T follicular helper cell (primary cell): ENCODE measurements at places on chromosomes 12 and 14.

DNA sequence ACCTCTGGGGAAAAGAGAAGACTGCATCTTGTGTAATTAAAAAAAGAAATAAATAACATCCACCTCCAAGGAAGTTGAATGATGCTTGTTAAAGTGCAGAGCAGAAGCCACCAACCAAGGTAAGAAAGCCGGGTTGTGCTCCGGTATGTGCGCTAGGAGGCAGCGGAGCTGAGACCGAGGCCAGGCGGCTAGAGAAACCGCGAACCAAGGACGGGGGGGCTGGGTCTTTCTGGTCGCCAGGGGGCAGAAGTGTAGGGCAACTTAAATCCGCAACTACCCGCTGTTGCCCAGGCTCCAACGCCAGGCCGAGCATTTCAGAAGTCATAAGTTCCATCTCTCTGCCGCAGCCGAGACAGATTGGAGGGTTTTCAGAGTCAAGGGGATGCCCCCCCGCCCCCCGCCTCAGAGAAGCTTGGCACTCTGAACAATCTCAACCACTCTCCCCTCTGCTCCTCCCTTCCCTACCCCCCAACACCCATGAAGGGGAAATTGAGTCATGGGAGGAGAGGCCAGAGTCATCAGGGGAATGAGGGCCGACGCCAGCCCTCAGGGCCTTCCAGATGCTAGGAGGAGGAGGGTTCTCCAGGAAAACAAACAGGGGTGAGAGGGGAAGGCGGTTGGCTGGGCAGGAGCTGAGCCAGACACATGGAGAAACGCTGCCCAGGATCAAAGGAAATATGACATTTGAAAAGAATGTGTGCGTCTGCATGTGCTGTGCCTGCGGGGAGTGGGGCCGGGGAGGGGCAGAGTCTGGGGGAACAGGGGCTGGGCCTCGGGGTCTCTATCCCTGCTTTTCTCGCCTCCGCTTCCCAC is 2.2 kb upstream of the NFATC4 start:
- DNase-seq, result no peak

- no peak for DNase-seq
Observed at GRCh38 chr12:21346542-21347205, 12.0 kb upstream of the SLCO1A2 start.

DNA sequence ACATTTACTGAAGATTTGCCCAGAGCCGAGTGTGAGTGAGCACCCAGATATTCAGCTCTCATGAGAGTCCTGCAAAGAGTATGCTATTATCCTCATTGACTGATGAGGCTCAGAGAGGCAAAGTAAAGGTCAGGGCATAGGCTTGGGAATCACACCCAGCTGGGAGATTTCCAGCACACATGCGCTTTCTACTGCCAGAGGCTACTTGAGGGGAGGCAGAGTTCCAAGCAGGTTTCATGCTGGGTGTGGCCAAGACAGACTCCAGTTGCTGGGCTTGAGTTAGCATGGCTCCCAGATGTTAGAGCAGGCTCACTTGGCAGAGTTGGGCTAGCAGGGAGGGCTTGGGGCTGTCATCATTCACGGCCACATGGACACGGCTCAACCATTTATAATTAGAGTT is 14.4 kb upstream of the FAM181A start:
- no peak for DNase-seq

GRCh38 chr12:82793751-82794281 is 107.1 kb downstream of the TMTC2 start:
- no peak for DNase-seq

DNA sequence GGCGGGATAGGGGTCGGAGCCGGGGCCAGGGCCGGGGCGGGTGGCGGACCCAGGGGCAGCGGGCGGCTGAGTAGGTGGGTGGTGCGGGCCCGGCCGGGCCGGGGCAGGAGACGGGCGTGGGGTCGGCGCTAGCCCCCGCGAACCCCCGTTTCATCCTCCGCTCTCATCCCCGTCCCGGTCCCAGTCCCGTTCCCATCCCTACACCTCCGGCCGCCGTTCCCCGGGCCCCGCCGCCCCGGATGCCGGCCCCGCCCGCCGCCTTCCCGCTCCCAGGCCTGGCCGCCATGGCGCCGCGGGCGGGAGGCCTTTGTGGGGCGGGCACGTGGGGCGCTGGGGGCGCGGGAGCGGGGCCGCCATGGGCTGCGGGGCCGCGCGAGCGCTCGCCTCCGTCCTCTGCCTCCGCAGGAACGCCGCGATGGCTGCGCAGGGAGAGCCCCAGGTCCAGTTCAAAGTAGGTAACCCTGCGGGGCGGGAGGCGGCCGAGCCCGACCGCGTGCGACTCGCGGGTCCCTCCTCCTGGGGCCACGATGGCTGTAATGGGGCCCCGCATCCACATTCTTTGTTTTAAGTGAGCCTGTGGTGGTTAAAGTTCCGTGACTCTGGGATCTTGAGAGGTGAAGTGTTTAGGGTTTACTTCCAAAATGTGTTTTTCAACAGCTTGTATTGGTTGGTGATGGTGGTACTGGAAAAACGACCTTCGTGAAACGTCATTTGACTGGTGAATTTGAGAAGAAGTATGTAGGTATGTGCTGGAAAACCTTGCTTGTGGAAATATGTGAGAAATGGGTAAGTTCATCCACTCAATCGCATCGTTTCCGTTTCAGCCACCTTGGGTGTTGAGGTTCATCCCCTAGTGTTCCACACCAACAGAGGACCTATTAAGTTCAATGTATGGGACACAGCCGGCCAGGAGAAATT is 572 bp downstream of the RAN start:
- peak; percentile 22 for DNase-seq

DNA sequence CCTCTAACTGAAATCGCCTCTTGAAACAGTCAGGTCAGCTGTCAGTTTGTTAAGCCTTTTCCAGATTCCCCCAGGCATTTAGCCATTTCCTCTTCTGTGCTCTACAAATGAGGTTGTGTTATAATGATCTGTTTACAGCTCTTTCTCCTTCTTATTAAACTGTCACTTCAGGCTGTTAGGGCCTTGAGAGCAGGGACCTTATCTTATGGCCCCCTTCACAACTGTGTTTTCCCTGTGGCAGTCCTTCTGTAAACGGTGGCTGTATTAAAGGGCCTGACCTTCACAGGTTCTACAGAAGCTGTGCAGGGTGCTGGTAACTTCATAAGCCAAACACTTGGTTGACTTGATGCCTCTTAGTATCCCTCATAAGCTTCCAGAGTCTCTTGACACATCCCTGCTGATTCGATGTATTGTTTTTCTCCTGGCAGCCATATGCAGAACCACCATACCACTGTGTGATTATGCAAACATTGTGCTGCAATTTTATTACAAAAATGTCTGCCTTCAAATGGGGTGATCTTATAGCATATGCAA is 104.7 kb downstream of the PLEKHA5 start:
- no peak for DNase-seq

- DNase-seq, result no peak
Observed at GRCh38 chr12:123966596-123966995, 6.0 kb downstream of the CCDC92 start.

DNA sequence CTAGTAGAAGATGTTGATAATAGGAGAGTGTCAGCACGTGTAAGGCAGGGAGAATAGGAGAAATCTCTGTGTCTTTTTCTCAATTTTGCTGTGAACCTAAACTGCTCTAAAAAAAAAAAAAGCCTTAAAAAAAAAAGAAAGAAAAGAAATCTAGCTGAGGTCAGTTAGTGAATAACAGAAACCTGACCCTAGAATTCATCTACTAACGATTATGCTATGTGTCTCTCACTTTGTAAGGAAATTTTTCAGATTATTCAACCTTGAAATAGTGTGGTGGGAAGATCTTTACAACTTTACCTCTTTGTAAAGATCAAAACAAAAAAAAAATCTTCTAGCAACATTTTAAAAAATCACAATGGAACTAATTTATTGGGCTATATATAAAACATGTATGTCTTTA is 995.7 kb downstream of the GALC start:
- DNase-seq, result no peak

GRCh38 chr14:75794615-75795038 is 133.6 kb downstream of the TTLL5 start:
- DNase-seq, result no peak

DNA sequence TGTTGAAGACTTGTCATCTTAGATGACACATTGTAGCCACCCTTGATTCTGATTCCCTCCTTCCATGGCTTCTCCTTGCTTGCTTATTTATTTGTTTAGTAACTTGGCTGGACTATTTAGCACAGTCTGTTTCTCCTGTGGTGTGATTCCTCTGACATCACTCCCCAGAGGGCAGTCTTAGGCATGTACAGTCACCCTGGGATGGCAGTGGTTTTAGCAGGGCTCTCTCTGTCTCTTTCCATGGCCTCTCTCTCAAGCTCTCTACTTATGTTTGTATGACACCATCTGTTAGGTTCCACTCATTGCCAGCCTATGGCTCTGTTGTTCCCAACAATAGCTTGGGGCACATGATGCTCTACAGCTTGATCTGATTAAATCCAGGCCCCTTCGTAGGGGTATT is 158.3 kb downstream of the ADGRD1 start:
- no peak for DNase-seq

- no peak for DNase-seq
Observed at GRCh38 chr12:69688021-69688420, 11.1 kb downstream of the BEST3 start.

DNA sequence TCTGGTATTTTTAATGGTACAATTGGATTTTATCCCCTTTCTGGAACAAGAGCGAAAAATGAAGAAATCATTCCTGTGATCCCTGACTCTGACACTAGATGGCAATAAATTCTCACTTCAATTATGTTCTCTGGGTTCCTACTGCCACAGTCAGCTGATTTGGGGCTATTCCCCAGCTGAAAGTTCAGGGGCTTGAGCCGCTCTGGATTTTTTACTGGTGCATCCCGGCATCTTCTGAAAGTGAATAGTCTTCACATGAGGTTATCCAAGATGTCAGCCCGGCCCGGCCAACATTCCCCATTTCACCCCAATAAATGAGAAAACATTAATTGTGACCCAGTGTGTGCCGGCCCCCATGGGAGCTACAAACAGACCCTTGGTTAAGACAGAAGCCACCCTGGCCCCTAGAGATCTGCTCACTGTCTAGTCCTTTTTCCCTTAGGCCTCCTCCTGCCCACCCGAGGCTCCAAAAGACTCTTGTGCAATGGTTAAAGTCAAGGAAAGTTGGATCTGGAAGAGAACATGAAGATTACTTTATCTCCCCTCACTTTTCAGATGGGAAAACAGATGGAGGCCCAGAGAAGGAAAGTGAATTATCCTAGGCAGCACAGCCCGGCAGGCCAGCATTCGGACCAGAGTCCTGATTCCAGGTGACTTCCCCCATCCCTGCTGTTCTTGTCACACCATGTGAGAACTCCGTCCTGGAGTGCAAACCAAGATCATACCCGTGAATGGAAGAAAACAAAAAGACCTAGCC is 20.8 kb downstream of the CKAP4 start:
- no peak for DNase-seq

- DNase-seq, result no peak
Observed at GRCh38 chr14:41457393-41457792, 149.3 kb upstream of the LRFN5 start.
